NT2/D1 (cell line): ENCODE measurements at places on chromosomes 1 and 21.
A peak's percentile ranks its signal among the peaks of the same experiment; 100 is the strongest.

DNA sequence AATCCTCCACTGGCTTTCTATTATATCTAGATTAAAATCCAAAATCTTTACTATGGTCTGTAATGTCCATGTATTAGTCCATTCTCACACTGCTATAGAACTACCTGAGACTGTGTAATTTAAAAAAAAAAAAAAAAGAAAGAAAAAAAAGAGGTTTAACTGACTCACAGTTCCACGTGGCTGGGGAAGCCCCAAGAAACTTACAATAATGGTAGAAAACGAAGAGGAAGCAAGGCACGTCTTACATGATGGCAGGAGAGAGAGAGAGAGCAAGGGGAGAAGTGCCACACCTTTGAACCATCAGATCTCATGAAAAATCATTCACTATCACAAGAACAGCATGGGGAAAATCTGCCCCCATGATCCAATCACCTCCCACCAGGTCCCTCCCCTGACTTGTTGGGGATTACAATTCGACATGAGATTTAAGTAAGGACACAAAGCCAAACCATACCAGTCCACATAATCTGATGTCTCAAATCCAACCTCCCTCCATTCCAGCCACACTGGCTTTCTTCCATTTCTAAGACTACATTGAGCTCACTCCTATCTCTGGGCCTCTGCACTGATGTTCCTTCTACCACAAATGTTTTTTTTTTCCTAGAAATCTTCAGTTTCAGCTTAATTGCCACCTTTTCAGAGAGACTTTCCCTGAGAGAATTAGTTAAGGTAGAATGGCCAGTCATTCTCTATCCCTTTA, 92.4 kb downstream of the EIF4G3 start:
- no peak for DNase-seq

GRCh38 chr1:243313635-243314536, 58.0 kb downstream of the SDCCAG8 start:
- DNase-seq, result no peak

DNA sequence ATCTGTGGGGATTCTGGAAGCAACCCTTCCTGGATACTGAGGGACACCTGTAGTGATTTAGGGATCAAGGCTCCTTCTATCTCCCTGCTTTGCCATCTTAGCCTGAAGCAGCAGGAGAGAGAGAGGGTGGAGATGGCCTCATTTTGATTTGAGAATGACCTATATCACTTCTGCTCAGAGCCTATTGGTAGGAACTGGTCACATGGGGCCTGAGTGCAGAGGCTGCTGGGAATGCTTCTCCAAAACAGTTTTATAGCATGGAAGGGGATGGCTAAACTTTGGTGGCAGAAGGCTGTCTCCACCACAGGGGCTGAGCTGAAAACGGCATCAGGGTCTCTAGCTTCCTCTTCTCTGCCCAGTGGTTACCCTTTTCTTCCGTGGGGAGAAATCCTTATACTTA, 105.8 kb downstream of the TBX19 start:
- no peak for DNase-seq

- no peak for DNase-seq
Observed at GRCh38 chr1:109910963-109911798, 532 bp downstream of the CSF1 start.

DNA sequence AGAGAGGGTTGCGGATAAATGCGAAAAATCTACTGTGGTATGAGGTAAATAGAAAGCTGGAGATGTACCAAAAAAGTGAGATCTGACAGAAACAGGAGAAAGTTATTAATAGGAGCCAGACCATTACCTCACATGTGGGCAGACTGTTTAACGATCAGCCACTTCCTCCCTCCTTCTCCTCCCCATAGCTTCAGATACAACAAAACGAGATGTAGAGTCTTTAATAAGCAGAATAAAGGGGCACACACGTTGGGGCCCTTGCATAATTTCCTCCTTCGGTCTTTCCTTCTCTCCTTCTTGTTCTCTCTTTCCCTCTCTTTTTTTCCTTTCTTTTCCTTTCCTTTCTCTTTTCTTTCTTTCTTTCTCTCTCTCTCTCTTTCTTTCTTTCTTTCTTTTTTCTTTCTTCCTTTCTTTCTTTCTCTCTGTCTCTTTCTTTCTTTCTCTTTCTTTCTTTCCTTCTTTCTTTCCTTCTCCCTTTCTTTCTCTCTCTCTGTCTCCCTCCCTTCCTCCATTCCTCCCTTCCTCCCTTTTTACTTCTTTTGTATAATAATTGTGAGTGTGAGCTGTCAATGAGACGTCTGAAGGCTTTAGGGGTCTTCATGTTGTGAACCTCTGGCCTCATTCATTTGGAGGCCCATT, 242.1 kb downstream of the GRIK1 start:
- no peak for DNase-seq

DNA sequence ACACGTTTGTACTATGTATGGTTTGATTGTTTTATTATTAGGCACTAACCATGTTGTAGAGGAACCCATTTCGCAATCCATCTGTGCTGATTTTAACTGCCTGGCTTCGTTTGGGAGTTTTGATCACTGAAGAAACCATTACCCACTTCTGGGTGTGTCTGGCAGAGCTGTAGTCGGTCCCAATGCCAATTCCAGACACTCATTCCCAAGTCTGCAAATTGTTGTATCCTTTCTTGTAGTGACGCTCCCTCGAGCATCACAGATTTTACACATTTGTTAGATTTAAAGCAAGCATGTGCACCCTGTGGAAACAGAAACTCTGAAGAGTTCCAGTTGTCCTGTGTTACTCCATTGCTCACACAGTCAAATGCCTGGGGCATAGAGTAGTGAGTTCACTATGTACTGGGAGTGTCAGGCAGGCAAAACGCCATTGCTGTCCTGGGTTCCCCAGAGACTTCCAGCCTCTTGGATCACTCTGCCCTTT, 31.0 kb upstream of the EFCAB14 start:
- no peak for DNase-seq

DNA sequence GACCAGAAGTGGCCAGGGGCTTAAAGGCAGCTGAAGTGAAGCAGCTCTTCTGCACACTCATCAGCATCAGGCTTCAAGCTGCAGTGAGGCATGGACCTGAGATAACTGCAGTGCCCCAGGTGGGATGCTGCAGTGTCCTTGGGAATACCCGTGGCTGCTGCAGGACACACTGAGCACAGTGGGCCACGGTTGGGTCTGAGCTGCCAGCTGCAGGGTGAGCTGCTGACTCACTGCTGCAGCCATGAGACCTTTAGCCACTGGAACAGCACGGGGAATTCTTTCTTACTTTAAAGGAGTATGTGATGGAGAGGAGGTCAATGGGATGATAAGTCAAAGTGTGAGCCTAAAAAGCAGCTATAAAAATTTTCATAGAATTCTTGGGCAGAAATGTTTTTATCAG, 102.1 kb downstream of the XCL2 start:
- no peak for DNase-seq

- DNase-seq, result no peak
Observed at GRCh38 chr1:55597910-55598309, 382.7 kb upstream of the USP24 start.

GRCh38 chr1:58231204-58231603, 315.3 kb downstream of the OMA1 start:
- DNase-seq, result no peak

DNA sequence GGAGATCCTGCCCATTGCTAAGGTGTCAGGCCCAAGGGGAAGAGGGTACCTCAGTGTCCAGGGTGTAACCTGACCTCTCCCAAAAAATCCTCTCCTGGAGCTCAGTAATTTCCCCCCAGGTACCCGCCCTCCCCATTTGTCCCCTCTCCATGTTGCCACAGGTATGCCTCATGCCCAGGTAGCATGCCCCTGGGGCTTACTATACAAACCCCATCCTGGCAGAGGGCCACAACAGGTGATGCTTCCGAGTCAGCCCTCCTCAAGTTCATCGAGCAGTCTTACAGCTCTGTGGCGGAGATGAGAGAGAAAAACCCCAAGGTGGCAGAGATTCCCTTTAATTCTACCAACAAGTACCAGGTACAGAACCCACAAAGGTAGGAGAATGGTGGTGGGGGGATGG, 15.7 kb downstream of the ATP1A4 start:
- no peak for DNase-seq

DNA sequence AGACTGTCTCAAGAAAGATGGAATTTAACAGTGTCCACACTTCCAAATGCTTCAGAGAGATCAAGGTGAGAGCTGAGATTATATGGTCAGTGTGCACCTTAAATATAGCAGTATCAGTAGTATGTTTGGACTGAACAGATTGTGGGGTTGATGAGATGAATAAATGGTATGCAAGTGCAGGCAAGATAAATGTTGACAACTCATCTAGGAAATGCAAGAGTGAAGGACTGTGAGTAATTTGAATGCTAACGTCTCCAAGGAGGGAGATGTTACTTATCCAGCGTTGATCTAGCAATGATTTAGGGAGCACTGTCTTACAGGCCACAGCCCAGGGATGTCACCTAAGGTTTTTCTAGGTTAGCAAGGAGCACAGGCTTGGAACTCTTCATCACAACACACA, 170.7 kb upstream of the GALNT2 start:
- no peak for DNase-seq

GRCh38 chr1:70449049-70449448, 38.0 kb downstream of the CTH start:
- no peak for DNase-seq

- DNase-seq, result peak; percentile 57
Observed at GRCh38 chr1:89794406-89794805, 26.4 kb upstream of the LRRC8D start.

GRCh38 chr1:45116340-45116739, 90.1 kb downstream of the ZSWIM5 start:
- DNase-seq, result no peak

GRCh38 chr1:162324396-162324795, 52.3 kb downstream of the SPATA46 start:
- DNase-seq, result no peak

DNA sequence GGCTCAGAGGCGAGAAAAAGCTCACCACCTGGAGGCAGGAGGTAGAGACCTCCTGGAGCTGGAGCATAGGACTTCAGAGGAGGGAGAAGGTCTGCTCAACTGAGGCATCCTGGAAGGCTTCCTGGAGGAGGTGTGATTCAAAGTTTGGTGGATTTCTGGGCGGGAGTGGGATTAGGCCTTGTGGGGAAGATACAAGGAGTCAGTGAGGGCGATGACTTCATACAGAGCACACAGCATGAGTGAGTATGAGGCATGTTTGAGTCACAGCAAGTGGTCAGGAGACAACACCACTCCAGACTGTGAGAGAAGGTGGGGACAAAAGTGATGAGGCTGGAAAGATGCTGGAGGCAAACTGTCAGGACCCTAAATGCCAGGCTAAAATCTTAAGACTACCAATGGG, 77.6 kb downstream of the MATN1 start:
- no peak for DNase-seq

DNA sequence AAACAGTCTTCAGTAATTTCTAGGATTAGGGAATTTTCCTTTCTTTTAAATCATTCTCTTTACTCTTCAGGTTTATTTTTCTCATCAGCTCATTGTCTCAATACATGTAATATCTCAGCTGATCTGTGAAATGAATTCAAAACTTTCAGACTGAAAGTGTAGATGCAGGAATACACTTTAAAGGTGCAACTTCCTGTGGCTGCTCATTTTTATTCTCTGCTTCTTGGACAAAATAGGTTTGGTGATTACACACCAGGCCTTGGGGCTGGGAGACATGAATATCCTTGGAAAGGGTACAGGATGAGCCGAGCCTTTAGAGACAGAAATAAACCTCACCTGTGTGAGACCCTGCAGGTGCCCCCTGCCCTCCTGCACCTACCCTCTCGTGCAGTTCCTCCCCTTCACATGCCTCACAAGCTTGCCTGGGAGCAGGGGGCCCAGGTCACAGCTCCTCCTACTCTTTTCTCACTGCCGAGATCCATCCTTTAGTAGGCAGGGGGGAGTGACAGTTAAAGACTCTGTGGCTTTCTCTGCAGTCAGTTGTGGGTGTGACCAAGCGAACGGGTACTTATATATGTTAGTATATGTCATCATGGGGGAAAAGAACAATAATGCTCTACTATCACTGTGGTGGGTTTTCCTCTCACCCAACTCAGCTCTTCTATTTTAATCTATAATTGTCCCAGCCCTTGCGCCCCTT, 23.6 kb downstream of the XCL2 start:
- DNase-seq, result no peak
